Activated T-cell treated with anti-CD3 and anti-CD28 coated beads, Interleukin-2, amount 50 U/mL, for 1 hour (primary cell): ENCODE measurements at places on chromosomes 2 and 18.

GRCh38 chr2:25042321-25043240 lies 705 bp downstream of the EFR3B start:
- DNase-seq = peak; percentile 32

DNA sequence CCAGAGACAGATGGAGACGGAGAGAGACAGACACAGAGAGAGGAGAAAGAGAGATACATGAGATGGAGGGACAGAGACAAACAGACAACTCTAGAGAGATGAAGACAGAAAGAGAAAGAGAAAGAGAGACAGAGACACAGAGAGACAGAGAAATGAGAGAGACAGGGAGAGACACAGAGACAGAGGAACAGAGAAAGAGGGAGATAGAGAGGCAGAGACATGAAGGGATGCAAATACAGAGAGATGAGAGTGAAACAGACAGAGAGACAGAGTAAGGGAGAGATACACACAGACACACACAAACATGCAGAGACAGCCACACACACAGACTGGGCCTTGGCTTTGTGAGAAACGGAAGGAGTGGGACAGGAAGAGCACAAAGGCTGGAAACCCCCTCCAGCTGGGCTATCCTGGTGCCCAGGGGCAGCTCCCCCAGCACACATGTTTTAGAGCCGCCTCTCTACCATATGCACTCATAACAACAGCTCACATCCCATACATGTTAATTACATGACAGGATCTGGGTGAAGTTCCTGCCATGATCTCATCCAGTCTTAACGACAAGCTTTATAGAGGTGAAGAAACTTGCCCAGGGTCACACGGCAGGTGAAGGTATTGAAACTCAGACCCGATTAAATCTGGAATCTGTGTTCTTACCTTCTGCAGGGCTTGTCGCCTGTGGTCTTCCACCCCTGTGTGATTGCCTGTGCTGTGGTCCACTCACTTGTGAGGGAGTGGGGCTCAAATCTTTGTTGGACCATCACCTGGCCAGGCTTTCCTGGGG lies 32.4 kb downstream of the IL18R1 start:
- DNase-seq = no peak

DNA sequence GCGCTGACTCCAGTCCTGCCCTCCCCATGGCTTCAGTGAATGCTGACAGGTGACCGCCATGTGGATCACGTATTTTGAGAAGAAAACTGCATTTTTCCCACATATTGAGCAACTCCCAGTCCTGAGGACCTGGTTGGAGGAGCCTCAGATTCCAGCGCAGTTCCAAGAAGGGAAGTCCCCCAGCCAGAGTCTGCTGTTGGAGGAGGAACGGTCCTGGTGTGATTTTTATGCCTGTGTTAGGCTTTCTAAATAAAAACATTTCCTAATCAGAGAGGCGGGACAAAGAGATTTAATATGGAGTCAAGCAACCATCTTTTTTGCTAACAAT lies 32.3 kb upstream of the COL6A3 start:
- no peak for DNase-seq

GRCh38 chr18:46338205-46338604 lies 234.0 kb downstream of the HAUS1 start:
- DNase-seq = no peak

DNA sequence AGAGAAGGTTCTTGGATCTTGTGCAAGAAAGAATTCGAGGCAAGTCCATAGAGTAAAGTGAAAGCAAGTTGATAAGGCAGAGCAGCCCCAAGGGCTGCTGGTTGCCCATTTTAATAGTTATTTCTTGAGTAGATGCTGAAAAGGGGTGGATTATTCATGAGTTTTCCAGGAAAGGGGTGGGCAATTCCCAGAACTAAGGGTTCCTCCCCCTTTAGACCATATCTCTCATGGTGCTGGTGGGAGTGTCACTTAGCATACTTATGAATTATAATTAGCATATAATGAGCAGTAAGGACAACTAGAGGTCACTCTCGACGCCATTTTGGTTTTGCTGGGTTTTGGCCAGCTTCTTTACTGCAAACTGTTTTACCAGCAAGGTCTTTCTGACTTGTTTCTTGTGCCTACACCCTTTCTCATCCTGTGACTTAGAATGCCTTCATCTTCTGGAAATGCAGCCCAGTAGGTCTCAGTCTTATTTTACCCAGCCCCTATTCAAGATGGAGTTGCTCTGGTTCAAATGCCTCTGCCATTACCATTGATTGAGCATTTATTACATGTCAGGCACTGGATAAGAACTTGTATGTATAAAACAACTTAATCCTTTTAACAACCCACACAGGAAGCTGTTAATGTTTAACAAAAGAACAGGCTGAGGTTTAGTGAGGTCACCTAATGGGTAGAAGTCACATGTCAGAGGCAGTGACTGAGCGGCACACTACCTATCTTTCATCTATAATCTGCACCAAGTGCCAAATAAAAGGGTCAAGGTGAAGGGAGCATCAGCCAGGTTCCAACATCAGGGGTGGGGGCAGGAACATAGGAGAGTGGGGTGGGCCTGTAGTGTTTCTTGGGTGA lies 250.9 kb downstream of the ICOS start:
- DNase-seq = no peak

DNA sequence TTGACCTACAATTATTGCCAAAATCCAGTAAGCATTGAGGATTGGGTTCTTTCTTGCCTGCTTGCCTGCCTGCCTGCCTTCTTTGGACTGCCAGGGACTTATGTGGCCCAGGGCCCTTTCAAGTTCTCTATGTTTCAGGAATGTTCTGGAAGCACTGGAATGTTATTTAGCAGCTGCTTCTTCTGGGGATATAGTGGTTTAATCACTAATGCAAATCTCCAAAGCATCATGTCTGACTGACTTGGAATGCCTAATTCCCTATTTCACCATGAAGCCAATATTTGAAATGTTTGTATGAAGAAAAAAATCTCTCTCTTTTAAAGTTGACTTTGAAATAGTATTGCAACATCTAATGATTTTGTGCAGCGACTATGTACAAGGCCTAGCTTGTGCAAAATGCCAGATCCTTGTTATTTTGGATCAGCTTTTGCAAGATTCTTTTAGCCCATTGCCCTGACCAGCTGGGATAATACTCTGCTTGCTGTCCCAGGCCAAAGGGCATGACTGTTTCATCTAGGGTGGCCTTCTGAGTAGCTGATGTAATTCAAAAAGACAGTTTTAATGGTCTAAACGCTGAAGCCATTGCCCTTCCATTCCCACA lies 204.6 kb downstream of the RND3 start:
- DNase-seq = no peak

DNA sequence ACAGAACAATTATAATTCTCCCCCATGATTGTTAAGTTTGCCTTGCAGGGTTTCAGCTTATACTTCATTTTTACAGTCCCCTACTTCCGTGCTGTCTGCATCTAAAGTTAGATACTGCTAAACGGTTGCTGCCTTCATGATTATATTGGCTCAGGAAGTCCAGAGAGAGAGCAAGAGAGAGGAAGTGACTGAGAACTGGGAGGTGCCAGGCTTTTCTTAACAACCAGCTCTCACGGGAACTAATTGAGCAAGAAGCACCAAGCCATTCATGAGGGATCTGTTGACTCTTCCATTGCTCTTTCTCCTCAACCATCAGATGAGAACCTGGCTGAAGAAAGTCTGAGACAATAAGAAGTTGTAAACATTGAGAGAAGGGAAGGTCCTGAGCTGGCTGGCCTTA lies 125.5 kb upstream of the SIX2 start:
- DNase-seq = no peak

- DNase-seq = no peak
Observed at GRCh38 chr2:101912545-101912944, 79.2 kb upstream of the IL1R2 start.

DNA sequence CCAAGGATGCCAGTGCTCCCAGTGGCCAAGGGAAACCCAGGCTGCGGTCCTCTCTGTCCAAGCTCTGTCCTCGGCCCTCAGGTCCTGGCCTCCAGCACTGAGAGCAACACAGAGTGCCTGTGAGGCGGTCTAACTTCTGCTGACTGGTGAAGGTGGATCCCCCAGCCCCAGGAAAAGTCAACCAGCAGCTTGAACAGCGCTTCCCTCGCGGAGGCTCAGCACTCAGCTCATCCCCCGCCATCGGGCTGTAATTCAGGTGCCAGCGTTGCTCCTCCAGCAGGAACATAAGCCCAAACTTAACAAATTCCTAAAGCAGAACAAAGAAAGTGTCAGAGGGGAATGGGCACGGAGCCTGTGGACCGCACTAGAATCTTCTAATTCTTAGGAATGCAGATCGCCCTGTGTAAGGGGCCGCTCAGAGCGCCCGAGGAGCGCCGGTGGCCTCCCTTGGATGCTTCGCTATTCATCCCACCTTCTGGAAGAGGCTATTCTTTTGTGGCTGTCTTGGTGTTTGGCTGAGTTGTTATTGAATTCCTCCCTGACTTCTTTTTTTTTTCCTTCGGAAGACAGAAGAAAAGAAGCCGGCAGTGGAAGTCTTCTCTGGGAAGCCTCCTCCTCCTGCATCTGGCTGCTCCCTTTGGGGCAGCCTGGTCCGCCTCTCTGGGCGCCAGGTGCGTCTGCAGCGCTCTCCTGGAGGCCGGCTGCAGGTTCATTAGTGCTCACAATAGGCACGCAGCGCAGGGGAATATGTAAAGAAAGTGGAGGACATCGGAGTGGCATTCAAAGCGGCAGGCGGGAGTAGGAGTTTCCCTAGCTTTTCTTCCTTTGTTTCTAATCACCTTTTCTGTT lies 905.6 kb downstream of the TSN start:
- DNase-seq = no peak

GRCh38 chr2:216372761-216373291 lies 543 bp upstream of the MARCHF4 start:
- no peak for DNase-seq

DNA sequence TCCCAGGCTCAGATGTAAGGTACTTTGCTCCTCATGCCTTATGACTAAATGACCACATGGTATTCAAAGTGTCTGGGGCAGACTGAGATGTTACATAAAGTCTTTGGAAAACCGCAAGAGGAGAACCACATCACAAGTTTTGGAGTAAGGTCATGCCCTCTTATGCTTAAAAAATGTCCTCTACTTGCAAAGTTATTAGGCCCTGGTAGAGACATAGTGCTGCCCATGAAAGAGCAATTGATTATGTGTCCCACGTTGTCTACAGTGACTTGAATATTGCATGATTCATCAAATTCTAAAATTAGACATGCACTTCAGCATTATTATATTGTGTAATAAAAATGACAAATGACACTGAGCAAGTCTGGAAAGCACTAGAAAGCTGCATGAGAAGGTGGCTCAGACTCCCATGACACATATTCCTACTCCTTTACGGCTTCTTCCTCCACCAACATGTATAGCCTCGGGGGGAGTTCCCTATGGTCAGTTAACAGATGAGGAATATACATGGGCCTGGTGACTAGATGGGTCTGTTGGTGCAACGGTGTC lies 602.6 kb upstream of the VRK2 start:
- no peak for DNase-seq

DNA sequence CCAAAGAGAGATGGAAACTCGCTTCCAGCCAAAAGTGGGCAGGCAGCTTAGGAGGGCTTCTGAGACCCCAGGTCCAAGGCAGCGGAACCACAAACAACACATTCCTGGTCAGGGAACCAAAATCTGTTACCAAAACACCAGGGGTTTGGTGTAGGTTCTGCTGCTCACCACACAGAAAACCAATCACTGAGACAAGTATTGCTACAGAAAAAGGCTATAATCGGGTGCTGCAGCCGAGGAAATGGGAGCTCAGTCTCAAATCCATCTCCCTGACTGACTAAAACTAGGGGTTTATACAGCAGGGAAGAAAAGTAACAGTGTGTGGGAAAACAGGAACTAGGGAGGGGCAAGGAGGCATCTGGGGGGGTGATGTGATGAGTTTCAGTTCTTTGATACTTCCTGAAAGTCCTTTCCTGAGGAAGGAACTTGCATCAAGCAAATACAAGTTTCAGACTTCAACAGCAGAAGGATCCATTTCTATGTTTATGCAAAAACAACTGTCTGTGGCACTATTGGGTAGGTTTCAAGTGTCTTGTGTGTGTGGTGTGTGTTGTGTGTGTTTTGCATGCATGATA lies 108.0 kb downstream of the FAM168B start:
- no peak for DNase-seq

DNA sequence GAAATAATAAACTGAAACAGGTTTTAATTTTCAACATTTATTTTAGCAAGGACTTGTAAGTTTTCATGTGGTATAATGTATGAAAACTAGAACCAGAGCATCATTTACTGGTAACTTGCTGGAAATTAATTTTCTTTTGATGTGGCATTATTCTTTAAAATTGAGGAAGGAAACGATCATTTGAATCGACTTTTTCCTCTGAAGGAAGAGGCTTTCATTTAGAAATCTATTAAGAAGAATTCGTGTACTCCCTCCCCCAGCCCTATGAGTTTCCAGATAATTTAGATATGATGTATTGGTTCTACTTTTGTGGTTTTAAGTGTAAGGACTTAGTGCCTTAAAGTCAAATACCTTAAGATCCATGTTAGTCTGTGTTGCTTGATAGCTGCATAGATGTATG lies 2.5 kb downstream of the BABAM2 start:
- no peak for DNase-seq
